CD4-positive, alpha-beta T cell treated with Interleukin-6 at 100 ng/mL for 8 hours (primary cell): ENCODE measurements at places on chromosomes 1 and 21.
A peak's percentile ranks its signal among the peaks of the same experiment; 100 is the strongest.

DNA sequence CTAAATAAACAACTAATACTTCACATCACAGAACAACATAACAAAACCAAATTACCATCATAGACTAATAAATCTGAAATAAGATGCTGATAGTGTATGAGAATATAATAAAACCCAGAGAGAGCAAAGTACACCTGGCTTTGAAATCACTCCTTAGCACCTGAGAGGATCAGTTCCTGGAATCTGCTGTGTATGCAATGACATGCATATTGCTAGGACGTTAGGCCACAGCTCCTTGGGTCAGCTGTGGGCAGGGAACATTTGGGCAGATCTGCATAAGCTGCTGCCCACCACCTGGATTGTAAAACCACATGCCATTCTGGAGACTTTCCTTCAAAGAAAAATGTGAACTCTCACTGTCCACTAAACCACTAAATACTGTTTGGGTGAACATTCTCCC, 81.1 kb downstream of the NR5A2 start:
- DNase-seq, result no peak

GRCh38 chr1:28193701-28194161, 17.2 kb upstream of the PTAFR start:
- DNase-seq, result no peak

DNA sequence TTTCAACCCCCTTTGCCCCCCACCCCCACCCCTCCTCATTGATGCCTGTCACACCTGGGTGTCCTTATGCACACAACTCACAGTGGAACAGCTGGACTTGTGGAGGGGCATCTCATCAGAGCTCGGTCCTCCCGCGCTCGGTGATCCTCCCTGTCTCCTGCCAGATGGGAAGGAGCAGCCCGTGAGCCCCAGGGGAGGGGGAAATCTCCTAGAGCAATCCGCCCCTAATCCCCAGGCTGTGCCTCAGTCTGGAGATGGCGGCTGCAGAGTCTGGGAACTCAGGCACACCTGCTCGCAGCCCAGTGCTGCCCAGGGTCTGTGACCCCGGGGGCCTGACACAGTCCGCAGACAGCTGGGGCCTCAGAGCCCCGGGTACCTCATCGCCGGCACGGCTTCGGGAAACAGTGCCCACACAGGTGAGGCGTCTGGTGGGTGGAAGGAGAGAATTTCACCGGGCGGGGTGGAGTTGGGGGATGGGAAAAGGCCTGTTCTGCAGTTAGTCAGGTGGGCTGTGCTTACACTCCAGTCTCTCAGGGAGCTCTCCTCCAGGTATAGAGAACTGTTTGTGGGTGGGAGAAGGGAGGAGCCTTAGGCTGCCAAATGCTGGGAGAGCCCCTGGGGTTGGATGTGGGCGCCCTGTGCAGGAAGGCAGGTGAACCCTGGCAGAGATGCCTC, 29.3 kb downstream of the TMCC2 start:
- DNase-seq, result no peak

- no peak for DNase-seq
Observed at GRCh38 chr1:205456868-205457745, 1.3 kb upstream of the BLACAT1 start.

DNA sequence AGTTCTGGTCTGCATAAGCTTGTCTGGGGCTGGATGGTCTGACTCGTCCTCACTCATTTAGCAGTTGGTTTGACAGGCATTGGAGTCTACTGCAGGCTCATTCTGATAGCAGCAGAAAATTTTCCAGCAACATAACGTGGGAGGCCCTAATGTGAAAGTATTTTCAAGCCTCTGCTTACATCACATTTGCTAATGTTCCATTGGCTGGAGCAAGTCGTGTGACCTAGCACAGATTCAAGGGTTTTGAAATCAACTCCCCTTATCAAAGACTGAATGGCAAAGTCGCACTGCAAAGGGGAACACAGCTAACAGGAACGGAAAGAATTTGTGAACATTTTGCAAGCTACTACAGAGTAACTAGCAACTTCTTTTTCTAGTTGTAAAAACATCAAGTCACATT, 2.3 kb upstream of the USH2A start:
- no peak for DNase-seq

- no peak for DNase-seq
Observed at GRCh38 chr1:109391626-109392025, 6.1 kb downstream of the SORT1 start.

DNA sequence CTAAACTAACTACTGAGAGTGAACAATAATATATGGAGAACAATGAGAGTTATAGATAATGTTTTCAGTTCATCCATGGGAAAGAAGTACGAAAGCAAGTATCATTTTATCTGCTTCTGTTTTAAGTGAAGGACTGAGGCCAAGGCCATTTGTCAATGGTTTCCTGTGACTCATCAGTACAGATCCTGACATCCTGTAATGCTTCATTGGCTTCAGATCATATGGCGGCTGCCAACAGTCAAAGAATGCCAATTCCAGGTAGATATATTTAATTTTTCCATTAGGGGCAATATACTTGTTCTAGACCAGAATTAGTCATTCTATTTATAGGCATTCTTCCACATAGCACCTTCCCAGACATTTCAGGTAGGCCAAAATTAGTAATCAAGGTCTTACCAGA, 97.3 kb downstream of the USH2A start:
- DNase-seq, result no peak

DNA sequence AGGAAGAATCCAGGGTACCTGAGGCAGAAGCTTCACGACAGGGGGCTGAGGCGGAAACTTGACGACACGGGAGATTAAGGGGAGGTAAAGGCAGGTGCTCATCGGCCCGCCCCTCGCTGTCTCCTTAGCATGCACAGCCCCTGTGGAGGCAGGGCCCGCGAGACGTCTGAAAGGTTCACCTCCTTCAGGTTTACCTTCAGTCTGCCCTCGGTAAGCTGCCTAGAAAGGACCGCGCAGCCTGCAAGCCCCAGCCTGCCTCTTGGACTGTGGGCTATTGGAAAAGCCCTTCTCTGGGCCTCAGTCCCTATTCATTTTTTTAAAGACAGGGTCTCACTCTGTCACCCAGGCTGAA, 28.5 kb downstream of the KNCN start:
- no peak for DNase-seq

- peak; percentile 35 for DNase-seq
Observed at GRCh38 chr1:221203224-221204054, 324.2 kb downstream of the HLX start.

DNA sequence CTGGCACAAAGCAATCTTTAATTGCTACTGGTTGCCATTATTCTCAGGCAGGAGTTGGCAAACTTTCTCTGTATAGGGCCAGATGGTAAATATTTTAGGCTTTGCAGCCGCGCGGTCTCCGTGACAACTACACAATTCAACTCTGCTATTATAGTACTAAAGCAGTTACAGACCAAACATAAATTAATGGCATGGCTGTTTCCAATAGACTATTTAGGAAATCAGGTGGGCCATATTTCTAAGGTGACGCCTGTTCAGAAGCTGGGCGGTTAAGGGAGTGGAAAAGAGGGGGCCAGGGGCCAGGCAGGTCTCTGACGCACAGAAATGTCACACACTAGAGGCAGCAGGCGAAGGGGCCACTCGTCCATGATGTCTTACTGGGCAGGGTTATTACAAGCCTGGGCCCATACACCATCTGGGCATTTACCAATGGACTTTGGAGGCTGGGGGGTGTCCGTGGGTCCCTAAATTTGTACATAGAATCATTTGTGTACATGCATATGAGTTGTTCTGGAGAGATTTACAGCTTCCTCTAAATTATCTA, 80.1 kb downstream of the STUM start:
- no peak for DNase-seq

- no peak for DNase-seq
Observed at GRCh38 chr1:20657024-20657423, 4.1 kb downstream of the DDOST start.

DNA sequence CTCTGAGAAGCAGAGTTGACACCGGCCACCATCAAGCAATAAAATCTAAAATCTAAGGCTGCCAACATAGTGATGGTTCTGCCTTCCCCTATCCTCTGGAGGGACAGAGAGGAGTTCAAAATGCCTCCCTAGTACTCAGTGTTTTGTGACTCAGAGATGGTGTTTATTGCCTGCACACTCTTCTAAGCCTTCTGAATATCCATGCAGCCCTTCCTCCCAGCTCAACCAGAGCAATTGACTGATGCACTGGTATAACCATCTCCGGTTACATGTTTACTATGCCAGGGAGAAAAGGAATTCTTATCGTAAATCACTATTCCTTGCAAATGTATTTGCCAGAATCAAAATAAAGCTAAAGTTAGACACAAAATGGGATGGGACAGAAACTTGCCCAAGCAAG, 132.9 kb upstream of the RAB4A start:
- no peak for DNase-seq

DNA sequence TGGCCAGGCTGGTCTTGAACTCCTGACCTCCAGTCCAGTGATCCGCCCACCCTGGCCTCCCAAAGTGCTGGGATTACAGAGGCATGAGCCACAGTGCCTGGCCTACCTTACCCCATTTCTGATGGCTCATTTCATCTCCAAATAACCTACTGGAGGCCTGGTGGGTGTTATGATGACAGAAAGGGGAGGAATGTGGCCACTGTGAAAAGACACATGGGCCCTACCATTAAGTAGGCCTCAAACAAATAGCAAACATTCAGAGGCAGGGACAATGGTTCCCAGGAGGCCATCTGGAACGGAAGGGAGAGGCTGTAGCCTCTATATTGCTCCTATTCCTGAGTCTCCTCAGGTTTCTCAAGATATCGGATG, 932 bp upstream of the FCRLA start:
- DNase-seq, result no peak

DNA sequence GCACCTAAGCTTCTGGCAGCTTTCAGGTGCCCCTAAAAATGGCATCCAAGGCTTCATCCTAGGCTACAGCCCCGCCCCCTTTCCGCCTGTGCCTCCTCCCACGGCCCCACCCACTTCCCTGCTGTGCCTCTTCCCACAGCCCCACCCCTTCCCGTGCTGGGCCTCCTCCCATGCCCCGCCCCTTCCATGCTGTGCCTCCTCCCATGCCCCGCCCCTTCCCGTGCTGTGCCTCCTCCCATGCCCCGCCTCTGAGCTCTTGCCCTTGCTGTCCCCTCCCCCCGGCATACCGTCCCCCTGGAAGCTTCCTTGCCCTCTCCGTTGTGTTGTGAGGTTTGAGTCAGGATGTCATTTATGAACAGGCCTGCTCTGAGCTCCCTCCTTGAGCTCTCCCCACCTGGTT, 228.5 kb upstream of the AJAP1 start:
- DNase-seq, result no peak

DNA sequence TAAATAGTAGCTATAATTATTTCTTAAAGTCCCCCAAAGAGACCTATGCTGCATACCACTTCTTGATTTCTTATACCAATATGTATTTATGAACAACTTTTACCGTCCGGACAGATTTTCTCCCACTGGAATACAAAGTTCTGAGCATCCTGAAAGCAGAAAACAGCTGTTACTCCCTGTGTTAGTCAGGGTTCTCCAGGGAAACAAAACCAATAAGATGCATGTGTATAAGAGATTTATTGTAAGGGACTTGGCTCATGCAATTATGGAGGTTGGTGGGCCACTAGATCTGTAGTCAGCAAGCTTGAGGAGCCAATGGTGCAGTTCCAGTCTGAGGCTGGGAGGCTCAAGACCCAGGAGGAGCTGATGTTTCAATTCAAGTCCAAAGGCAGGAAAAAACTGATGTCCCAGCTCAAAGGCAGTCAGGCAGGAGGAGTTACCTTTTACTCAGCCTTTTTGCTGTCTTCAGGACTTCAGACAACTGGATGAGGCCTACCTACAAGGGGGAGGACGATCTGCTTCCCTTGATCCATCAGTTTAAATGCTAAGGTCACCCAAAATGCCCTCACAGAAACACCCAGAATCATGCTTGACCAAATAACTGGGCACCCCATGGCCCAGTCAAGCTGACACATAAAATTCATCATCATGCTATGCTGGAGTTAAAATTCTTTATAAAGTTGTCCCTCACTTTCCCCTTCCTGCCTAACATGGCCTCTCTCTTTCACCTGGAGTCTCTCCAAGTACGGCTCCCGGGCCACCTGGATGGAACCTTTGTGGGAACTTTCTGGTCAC, 24.3 kb upstream of the ATF3 start:
- DNase-seq, result no peak

- DNase-seq, result no peak
Observed at GRCh38 chr1:182957902-182958395, 5.0 kb upstream of the SHCBP1L start.

DNA sequence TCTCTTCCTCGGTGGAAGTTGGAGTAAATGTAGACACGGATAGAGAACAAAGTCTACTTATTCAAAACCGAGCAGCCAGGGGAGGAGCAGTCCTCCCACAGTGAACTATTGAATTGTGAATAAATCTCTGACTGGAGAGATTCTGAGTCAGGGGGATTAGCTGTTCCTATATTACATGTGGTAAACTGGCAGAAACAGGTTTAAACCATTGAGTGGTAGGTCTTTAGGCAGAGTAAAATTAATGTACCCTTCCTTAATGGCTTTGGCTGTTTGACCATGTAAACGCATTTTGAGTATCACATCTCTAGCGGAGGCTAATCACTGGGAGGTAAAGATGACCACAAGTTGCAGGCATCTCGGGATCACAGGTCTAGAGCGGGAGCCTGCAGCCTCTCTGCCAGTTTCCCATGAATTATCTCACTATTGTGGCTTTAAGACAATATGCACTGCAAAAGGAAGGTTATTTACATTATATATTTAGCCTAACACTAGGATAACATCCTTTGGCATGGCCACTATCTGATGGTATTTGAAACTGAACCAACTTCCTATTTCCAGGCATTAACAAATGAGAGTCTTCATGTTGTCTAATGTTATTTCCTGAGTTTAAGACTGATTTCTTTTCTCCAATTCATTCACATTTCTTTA, 7.9 kb upstream of the DISC1 start:
- no peak for DNase-seq

- no peak for DNase-seq
Observed at GRCh38 chr21:33985117-33986050, 69.8 kb upstream of the ATP5PO start.

GRCh38 chr1:161082996-161083747, 6.2 kb downstream of the NECTIN4 start:
- DNase-seq, result no peak

DNA sequence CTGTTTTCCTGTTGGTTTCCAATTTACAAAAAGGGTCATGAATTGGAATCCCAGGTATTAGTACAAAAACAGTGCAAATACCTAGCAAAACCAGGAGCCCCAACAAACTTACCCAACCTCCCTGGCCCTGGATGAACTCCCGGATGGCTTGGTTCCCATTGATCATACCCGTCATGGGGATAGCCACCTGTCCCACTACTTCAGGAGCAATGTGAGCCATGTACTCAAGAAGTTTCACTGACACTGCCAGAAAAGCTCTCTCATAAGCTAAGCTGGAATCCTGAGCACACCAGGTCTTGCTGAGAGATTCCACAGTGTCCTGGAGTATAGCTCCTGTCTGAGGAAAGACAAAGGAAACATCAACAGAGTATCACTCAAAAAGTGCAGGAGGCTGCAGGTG, 5.7 kb downstream of the BCL2L15 start:
- no peak for DNase-seq

DNA sequence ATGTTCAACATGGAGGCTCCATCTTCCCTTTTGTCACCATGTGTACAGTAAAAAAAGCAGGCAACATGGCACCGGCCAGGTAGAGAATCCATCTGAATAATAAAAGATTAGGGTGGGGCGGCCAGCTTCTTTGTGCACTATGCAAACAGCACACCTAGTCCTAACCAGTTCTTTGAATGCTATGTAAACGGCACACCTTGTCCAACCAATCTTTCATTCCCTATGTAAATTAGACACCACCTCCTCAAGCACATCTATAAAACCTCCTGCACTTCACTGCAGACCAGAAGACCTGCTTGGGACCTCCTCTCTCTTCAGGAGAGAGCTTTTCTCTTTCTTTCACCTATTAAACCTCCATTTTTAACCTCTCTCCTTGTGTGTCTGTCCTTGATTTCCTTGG, 28.2 kb downstream of the TFB2M start:
- DNase-seq, result no peak
